Sigmoid colon (tissue), 7 donors: ENCODE measurements at places on chromosomes 16 and 17. TPM values are rescaled to one million over a fixed set of nuclear protein-coding genes. Genes with fewer than 3 reads are reported as not detected.

DNA sequence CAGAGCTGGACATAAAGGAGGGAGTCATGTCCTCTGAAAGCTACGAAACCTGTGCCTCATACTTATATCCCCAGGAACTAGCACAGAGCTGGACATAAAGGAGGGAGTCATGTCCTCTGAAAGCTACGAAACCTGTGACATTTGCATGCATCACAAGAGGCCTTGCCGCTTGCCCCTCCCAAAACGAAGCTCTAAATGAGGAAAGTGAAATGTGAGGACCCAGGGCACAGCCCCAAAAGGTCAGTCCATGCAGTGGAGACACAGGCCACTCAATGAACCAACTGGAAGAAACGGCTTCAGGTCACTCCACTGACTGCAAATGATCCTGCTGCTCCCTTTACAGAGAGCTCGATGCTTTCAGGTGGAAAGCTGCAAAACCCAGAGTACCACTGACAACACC lies 38.3 kb downstream of the COG7 start:
- DNase-seq = no peak

DNA sequence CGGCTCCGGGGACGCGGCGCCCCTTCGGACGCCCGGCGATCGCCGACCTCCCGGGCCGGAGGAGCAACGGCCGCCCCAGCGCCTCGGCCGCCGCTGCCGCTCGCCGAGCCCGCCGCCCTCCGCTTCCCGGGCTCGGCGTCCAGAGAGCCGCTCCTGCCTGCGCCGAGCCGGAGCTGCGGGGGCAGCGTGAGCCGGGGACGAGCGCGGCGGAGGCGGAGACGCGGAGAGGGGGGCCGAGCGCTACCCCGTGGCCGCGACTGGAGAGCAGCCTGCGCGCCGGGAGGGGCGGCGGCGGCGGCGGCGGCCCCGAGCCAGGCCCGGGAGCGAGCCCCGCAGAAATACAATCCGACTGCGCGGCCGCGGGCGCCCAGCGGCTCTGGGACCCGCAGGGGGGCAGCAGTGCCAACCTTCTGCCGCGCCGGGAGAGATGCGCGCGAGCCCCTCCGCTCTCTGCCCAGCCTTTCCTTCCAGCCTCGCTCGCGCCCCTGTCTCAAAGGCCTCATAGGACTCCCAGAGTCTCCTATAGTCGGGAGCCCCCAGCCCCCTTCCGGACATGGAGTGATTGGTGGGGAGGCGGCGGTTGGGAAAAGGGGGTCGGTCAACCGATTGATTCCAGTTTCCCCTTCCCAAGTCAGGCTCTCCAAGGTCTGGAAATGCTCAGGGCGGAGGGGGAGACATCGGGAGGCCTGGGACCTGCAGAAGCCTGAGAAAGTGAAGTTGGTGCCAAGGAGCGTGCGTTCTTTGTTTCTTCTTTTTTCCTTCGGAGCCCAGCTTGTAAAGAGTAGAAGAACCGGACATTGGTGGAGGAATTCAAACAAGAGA lies 1.0 kb upstream of the SDK2 start:
- no peak for DNase-seq

GRCh38 chr17:74523308-74523707 lies 8.0 kb downstream of the CD300LB start:
- DNase-seq = no peak

GRCh38 chr17:51830451-51830850 lies 328.1 kb downstream of the CA10 start:
- no peak for DNase-seq

- DNase-seq = no peak
Measured at GRCh38 chr17:62033317-62033716, 31.8 kb downstream of the MED13 start.

DNA sequence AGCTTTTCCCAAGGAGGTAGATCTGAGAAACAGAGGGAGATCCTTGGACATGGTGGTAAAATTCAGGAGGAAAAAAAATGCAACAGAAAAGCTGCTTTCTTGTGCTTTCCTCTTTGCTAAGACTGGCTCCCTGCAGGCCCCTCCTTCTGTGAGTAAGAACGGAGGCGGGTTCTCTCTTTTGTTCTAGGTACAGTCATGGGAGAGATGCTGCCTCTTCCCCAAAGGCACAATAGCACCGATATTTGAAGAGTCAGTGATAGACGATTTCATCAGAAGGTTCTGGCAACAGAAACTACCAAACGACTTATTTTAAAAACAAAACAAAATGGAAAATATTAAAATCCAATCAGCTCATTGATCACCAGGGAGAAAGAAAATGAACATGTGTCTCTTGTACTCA lies 32.6 kb upstream of the KIFC3 start:
- DNase-seq = no peak

- DNase-seq = no peak
Measured at GRCh38 chr17:49936386-49936785, 32.6 kb upstream of the DLX4 start.

PNMT gene
- 2.8 TPM for total RNA-seq

GRCh38 chr16:31477220-31478216 lies 5.4 kb upstream of the SLC5A2 start:
- no peak for DNase-seq

EIF4A3 gene
- total RNA-seq = 37.1 TPM

NAGPA gene
- total RNA-seq = 16.4 TPM

GRCh38 chr17:80414508-80414802 lies 512 bp upstream of the ENDOV start:
- no peak for DNase-seq

GRCh38 chr16:10684511-10685151 lies 10.1 kb downstream of the TEKT5 start:
- DNase-seq = no peak

DNA sequence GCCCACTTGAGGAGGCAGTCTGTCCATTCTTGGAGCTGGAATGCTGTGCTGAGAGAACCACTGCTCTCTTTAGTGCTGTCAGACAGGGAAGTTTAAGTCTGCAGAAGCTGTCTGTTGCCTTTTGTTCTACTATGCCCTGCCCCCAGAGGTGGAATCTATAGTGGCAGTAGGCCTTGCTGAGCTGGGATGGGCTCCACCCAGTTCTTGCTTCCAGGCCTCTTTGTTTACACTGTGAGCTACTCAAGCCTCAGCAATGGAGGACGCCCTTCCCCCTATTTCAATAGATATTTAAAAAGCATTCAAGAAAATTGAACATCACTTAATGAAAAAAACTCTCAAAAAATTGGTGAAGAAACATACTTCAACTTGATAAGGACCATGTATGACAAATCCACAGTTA lies 313.5 kb downstream of the PHKB start:
- DNase-seq = no peak
